Choroid plexus epithelial cell (primary cell): ENCODE measurements at places on chromosomes 5 and 9.

GRCh38 chr9:81427870-81428269 lies 261.5 kb downstream of the TLE1 start:
- DNase-seq, result no peak

DNA sequence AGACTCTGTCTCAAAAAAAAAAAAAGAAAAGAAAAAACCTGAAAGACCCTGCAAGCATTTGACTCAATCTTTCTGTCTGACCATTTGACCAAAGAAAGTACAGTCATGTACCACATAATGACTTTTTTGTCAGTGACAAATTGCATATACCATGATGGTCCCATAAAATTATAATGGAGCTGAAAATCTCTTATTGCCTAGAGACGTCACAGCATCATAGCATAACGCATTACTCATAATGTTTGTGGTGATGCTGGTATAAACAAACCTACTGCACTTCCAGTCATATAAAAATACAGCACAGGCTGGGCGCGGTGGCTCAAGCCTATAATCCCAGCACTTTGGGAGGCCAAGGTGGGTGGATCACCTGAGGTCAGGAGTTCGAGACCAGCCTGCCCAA lies 10.5 kb downstream of the ECM2 start:
- no peak for DNase-seq

DNA sequence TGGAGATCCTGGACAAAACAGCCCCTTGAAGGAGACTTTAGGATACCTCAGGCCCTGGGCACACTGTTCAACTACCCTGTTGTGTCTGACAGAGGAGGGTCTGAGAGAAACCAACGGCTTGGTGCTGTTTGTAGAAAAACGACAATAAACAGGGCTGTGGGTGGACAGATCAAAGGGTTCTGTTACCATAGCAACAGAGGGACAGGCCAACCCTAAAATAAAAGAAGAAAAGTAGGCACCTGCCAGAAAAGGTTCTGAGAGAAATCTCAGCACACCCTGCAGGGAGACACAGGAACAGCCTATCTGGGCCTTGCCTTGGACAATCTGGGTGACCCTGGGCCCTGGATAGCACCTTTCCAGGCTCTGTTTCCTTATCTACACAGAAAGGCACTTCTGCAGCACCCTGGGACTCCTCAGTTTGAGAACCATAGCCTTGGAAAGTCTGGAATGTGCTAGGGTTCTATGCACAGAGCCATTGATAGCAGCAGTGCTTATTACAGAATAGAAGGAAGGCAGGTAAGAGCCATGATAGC lies 104.8 kb upstream of the TBC1D2 start:
- DNase-seq, result no peak

DNA sequence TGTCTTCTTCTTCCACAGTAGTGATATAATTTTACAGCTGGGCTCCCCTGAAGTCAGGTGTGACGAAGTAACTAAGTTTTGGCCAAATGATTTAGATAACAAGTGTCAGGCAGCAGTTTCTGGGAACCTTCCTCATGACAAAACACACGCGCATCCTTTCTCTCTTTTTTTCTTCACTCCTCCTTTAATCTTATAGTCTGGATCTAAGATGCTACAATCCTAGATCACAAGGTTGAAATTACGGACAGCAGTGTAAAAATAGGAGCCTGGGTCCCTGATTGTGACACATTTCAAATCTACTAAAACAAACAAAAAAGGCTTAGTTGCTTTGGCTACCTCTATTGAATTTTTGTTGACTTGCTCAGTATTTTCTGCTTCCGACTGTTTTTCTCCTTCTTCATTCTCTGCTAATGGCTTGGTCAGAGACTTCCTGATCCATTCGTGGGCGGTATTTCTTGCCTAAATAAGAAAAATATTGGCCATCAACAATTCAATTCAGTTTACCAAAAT lies 36.1 kb downstream of the FAM114A2 start:
- no peak for DNase-seq

GRCh38 chr5:132215329-132215728 lies 12.3 kb downstream of the P4HA2 start:
- peak; percentile 98 for DNase-seq
